ENCODE measurements at places on chromosomes 2 and 18. TPM values are rescaled to one million over a fixed set of nuclear protein-coding genes. Genes with fewer than 3 reads are reported as not detected.

GPR39 gene
- total RNA-seq: 0.98 TPM

MZT2A gene
- total RNA-seq: 105 TPM

CFC1B gene
- total RNA-seq: not detected

DNAJC5G gene
- total RNA-seq: not detected

RTN4 gene
- total RNA-seq: 113 TPM

TPRKB gene
- 20.8 TPM for total RNA-seq

SLC16A14 gene
- total RNA-seq: 3.2 TPM

CCL20 gene
- total RNA-seq: not detected

SOX11 gene
- total RNA-seq: not detected

ALK gene
- total RNA-seq: under 0.01 TPM

AAK1 gene
- total RNA-seq: 14.5 TPM

CPLX4 gene
- total RNA-seq: not detected

CYP27C1 gene
- total RNA-seq: 0.08 TPM
